ENCODE measurements at places on chromosomes 12 and 14.

GRCh38 chr12:130437555-130438242 lies 100.0 kb downstream of the PIWIL1 start:
- no peak for DNase-seq

DNA sequence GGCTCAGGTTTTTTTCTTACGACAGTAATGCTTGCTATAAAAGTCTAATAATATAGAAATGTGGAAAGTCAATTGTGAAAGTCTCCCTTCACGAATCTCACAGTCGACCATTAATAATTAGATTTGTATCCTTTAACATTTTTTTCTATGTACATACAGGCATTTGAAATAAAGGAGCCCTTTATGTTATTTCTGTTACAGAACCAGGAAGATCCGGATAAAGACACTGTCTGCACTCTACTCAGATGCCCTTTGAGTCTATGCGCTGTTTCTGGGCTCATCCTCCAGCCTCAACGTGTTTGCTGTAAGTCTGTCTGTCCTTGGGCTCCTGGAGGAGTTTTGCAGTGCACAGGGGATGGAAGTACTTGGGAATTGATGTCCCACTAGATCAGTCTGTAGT lies 212.2 kb upstream of the ATP2B1 start:
- no peak for DNase-seq

- no peak for DNase-seq
Observed at GRCh38 chr12:2126676-2127406, 74.1 kb downstream of the CACNA1C start.

DNA sequence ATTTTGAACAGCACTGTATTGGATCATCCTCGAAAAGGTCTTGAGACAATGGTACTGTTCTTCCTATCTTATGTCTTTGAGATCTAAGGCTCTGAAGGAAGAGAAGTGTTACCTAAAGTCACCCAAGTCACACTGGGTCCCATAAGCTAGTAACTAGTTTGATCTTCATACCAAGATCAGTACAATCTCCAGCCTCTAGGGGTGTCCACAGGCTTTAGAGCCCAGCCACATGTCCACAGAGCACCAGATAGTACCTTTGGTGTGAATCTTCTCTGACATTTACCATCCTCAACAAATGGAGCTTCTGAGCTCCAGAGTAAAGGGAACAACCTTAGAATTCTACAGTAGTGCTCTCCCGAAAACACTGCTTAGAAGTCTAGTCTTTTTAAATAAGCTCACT lies 78.7 kb downstream of the KSR2 start:
- DNase-seq = no peak

- DNase-seq = no peak
Observed at GRCh38 chr14:91348845-91349465, 68.7 kb downstream of the CCDC88C start.

DNA sequence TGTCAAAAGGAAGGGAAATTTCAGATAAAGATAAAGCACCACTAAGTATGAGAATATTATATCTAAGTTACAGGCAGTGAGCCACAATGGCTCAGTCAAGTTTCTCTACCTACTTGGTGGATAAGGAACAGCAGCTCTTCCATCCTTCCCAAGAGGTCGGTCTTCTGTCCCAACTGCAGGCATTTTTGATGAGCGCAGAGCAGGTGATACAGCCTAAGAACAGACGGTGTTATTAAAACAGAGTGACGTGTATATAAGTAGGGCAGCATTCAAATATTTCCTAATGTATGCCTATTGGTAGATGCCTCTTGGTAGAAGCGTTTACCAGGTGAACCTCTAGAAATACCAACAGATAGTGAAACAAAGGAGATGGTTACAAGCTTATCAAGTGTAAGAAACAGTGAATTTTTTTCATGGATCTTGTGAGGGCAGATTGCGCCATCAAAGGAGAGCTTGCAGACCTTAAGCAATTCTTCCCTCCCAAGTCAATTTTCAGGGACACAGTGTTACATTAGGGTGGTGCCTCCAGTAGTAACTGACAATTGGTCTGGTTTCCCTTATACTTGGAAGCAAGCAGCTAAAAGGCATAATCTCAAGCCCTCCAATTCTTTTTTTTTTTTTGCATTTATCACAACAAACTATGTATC lies 274.5 kb downstream of the MED13L start:
- no peak for DNase-seq

DNA sequence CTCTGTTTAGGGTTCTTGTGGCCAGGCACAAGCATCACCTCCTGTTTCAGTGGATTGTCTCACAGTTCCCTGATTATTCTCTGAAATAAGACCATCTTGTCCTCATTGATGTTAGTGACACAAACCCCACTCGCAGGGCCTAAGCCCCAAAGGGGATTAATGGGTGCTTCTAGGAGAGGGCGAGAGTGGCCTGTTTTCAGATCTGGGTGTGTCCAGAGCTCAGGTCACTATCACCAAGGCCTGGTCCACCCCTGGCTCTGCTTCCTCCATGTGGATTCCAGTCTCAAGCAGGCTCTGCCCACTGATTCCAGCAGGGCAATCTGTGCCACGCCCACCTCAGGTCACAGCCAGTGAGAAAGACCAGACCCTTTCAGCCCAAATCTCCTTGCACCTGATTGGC lies 361.9 kb downstream of the ADGRD1 start:
- DNase-seq = no peak

DNA sequence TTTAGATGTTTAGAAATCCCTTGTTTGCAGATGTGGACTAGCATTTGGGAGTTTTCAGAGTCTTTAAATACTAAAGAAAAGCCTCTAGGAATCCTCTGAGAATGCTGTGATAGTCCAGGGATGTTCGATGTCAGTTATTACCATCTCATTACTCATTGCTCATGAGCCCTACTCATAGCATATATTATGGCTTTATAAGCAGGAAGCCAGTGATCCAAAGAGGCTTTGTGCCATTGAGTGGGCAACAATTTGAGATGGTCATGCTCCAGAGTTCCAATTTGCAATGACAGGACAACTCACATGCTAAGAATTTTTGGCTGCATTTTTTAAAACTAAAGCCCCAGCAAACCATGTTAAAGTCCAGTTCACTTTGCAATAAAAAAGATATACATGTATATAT lies 163.0 kb downstream of the OTOGL start:
- no peak for DNase-seq

- no peak for DNase-seq
Observed at GRCh38 chr12:26233631-26234030, 38.3 kb downstream of the SSPN start.

DNA sequence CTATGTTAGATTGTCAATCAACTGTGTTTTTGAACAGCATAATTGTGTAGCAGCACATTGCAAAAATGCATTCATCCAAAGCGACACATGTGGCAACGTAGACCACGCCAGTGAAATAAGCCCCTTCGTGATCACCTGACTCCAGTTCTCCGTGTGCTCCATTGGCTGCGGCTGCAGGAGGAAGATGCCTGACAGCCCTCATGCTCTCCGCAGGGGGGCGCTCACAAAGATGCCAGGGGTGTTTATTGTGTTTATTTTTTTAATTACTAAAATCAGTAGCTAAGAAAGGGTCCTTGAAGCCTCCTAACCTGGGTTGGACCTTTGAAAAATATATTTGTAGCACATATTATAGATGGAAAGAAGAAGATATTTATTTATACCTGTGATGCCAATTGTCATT lies 116.3 kb downstream of the SLC15A4 start:
- DNase-seq = no peak

GRCh38 chr12:88310069-88310468 lies 168.0 kb downstream of the TMTC3 start:
- DNase-seq = no peak

GRCh38 chr14:103380719-103381377 lies 4.4 kb upstream of the MARK3 start:
- DNase-seq = no peak

DNA sequence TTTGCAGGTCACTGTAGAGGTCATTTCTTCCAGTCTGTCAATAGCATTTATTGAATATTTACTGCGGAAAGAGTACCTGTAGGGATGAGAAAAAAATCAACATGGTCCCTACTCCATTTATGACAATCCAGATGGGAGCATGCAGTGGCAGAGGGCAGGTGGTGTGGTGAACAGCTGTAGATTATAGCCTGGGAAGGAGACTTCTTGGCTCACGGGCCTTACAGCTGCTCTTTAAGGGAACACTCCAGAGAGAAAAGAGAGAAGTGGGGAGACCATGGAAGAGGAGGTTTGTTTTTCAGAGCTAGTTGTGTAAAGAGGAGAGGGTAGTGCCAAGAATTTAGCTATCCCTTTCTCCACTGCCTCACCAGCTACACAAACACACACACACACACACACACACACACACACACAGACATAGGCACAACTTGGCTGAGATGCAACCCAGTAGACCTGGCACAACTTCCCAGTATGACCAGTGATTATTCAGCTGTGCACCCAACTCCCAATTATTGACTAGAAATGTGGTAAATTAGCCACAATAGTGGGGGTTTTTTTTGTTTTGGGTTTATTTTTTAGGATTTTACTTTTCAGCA lies 41.0 kb downstream of the GPHB5 start:
- peak; percentile 41 for DNase-seq

DNA sequence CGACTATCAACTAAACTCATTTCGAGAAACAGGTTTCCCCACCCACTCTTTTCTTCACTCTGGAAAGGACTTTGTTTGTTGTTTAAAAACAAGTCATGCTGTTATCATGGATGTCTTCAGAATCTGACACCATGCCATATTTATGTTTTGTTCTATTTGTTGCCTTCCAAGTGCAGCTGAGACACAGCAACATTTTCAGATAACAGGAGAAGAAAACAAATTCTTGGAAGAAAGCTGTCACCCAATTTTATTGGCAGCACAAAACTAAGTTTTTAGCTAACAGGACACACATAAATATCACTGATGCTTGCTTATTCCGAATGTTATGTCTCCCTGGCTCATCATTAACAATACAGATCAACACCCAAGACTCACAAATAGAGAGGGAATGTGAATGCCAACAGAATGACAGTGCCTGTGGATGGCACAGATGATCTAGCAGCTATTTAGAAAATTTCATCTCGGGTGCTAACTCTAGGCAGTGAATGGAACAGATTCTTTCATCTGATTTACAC lies 147.9 kb downstream of the RPS29 start:
- DNase-seq = no peak

DNA sequence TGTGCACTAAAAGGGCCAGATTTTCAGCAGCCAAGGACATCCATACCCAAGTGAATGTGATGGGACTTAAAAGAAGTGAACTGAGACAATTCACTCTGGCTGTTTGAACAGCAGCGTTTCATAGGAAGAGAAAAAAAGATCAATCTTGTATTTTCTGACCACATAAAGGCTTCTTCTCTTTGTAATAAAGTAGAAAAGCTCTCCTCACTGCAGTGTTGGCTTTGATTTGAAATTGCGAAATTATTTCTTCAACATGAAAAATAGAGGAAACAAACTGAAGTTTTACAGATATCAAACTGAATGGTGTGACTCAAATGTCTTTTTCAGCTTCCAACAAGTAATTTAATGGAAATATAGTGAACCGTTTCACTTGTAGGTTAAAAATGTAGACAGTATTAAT lies 11.3 kb upstream of the KCNMB4 start:
- DNase-seq = no peak

DNA sequence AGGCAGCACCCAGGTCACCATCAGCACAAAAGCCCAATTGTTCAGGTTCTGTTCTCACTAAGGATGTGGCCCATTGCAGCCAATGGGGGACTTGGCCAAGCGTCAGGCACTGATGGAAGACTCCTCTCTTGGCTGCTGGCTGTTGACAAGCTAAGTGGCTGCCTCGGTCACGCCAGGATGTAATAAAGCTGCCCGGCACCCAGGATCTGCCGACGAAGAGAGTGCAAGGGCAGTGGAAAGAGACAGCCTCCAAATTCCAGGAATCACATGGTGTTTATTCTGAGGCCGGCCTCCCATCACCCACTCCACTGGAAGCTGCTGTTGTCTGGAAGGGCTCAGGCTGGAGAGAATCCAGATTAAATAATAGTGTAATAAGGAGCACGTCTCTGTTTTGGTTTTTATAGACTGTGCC lies 451.8 kb upstream of the TBX3 start:
- no peak for DNase-seq

- DNase-seq = no peak
Observed at GRCh38 chr14:74459976-74460375, 33.1 kb downstream of the NPC2 start.

DNA sequence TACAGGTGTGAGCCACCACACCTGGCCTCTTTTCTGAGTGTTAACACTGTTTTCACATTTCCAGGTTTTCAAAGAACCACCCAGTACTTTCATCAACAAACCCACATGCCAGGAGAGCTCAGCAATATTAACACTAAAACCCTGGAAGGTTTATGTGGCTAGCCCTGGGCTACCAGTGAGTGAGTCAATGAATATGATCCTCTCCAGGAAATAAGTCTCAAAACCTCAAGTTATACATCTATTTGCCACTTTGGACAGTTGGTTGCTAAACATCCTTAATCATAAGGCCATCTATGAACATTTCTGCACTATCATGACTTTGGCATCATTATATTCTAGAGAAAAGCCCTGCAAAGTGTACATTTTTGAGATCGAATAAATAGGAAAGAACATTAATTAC lies 6.3 kb upstream of the CDKL1 start:
- no peak for DNase-seq

GRCh38 chr14:41404126-41404525 lies 202.6 kb upstream of the LRFN5 start:
- DNase-seq = no peak

DNA sequence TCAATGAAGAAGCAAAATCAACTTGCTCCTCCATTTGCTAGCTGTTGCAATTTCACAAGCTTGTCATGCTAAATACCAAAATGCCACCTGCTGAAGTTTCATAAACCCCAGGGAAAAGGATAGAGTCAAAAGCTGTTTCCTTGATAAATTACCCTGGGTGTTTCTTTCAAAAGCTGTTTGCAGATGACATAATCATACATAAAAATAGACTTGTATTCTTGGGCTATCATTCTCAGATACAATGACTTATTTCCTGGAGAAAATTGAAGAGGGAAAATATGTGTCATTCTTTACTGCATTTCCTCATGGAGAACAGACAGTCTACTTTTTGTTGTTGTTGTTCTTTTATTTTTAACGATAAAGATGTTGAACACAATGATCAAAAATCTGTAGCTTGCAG lies 119.2 kb downstream of the GALC start:
- DNase-seq = no peak

DNA sequence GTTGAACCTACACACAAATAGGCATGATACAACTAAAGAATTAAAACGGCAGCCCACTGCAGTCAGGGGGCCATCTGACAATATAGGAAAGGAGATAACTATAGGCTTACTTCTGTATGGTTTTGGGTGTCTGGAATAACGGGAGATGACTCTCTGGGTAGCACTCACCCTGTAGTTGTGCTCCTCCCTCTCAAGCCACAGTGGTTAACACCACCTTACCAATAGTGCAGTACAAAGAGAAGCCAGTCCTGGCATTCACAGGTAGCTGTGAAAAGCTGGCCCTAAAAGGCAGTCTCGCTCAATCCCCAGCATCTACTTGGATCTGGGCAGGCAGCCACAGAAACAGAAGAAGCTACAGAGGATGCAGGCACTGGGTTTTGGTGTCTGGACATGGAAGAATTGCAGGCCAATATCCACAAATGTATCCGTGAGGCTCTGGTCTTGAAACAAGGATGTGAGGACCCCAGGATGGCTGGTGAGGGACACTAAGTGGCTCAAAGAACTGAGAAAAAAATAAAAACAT lies 93.0 kb downstream of the DPF3 start:
- DNase-seq = no peak

- peak; percentile 47 for DNase-seq
Observed at GRCh38 chr14:88551094-88551870, 3.5 kb downstream of the PTPN21 start.

GRCh38 chr12:88325076-88325815 lies 183.1 kb downstream of the TMTC3 start:
- no peak for DNase-seq
